ENCODE measurements at places on chromosomes 1 and 21. TPM values are rescaled to one million over a fixed set of nuclear protein-coding genes. Genes with fewer than 3 reads are reported as not detected.

- no peak overlapping the region for H3K4me3 ChIP-seq
- DNase-seq: no peak
- no peak overlapping the region for H3K27ac ChIP-seq
- no peaks in the 10 kb centered on the region for H3K36me3 ChIP-seq
- H3K27me3 ChIP-seq: no peaks in the 10 kb centered on the region
Measured at GRCh38 chr1:98385652-98386051, 275.9 kb upstream of the SNX7 start.

The LMX1A gene
- total RNA-seq: 0.18 TPM

GRCh38 chr1:214417545-214418210 lies 133.7 kb downstream of the PTPN14 start:
- no peaks in the 10 kb centered on the region for H3K27me3 ChIP-seq
- H3K36me3 ChIP-seq: peaks cover 6% of the 10 kb centered on the region
- H3K4me3 ChIP-seq: no peak overlapping the region
- peaks cover 14% of the 10 kb centered on the region for H3K4me1 ChIP-seq
- DNase-seq: no peak
- H3K27ac ChIP-seq: no peak overlapping the region

DNA sequence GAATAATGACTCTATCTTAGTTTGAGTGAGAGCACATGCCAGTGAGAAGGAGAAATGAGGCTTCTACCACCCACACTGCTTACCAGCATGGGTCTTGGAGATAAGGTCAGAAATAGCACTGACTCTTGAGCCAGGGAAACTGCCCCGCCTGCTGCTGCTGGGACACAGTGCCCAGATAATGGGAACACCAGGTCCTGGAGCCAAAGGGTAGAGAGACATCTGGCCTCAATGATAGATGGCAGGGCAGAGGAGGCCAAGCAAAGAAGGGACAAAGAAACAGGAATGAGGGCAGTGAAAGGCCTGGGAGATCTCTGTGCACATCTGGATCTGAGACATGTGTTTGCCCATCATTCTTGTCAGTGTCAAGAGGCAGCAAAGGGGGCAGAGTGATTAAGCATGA lies 97.4 kb downstream of the MIS18A start:
- peaks cover 14% of the 10 kb centered on the region for H3K27me3 ChIP-seq
- no peaks in the 10 kb centered on the region for H3K36me3 ChIP-seq
- no peak overlapping the region for H3K4me3 ChIP-seq
- H3K27ac ChIP-seq: peak overlapping the region; percentile 57

DNA sequence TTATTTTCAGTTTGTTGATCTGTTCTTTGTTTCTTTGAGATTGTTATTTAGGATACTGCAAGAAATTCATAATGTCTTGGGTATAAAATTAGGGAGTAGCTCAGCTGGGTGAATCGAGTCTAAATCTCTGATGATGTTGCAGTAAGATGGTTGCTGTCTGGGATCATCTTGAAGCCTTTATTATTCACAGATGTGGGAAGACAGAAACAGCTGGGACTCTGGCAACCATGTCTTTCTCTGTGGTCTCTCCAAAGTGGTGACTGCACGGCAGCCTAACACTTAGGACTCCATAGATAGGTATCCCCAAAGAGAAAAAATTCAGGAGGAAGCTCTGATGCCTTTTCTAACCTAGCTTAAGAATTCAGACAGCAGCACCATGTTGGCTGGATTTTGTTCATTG lies 52.7 kb downstream of the RAP1A start:
- H3K4me3 ChIP-seq: no peak overlapping the region
- H3K36me3 ChIP-seq: peaks cover 12% of the 10 kb centered on the region

GRCh38 chr1:61487801-61488200 lies 237.1 kb downstream of the TM2D1 start:
- H3K4me3 ChIP-seq: no peak overlapping the region
- DNase-seq: no peak
- no peak overlapping the region for H3K27ac ChIP-seq
- no peaks in the 10 kb centered on the region for H3K36me3 ChIP-seq
- peaks cover 18% of the 10 kb centered on the region for H3K27me3 ChIP-seq

DNA sequence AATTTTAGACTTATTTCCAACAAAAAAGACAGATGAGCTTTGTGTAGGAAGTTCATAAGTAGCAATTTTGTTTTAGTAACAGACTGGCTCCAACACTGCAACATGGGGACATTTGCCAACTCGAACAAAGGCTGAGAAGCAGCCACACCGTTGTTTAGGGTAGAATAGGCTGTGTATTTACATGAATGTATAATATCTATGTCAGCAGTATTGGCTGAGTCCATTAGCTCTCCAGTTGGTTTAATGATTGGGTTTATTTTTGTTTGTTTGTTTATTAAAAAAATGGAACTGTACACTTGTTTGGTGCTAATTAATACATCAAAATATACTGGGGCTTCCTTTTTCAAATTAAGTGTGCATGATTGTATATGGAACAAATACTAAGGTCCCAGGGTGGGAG lies 7.3 kb upstream of the TMCO2 start:
- H3K36me3 ChIP-seq: peaks cover 19% of the 10 kb centered on the region
- no peaks in the 10 kb centered on the region for H3K27me3 ChIP-seq
- DNase-seq: no peak
- H3K4me1 ChIP-seq: peaks cover 2% of the 10 kb centered on the region
- no peak overlapping the region for H3K27ac ChIP-seq

DNA sequence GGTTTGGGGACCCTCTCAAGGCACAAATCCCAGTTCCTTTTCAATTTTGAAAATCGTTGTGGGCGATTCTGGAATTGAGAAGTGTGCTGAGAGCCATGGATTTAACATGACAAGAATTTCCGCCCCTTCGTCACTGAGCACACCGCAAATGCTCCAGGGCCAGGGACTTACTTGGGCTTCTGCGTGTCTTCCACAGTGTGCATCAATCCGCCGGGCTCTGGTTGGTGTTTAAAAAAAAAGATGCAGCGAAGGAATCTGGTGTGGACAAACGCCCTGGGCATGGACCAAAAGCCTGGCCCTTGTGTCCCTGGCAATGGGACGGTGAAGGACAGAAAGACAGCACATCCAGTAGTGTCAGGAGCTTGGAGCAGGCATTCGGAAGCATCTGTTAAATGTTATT lies 696 bp upstream of the CLDN14 start:
- no peaks in the 10 kb centered on the region for H3K27me3 ChIP-seq
- H3K4me3 ChIP-seq: no peak overlapping the region
- peaks cover 49% of the 10 kb centered on the region for H3K4me1 ChIP-seq
- H3K36me3 ChIP-seq: no peaks in the 10 kb centered on the region
- no peak overlapping the region for H3K27ac ChIP-seq
- no peak for DNase-seq

DNA sequence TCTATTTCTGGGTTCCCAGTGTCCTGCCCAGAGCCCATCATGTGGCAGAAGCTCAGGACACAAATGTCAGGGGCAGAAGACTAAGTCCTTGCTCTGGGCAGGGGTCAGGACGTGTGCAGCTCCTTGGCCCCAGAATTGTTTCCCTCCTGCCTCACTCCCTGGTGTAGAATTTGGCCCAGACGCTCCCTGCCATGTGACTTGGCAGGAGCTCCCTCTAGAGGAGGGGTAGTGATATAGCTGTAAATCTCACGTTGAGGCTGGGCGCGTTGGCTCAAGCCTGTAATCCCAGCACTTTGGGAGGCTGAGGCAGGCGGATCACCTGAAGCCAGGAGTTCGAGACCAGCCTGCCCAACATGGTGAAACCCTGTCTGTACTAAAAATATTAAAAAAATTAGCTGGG lies 91.2 kb downstream of the UBIAD1 start:
- peaks cover 2% of the 10 kb centered on the region for H3K4me1 ChIP-seq
- peaks cover 9% of the 10 kb centered on the region for H3K27me3 ChIP-seq
- H3K4me3 ChIP-seq: no peak overlapping the region
- DNase-seq: no peak

The KANK4 gene
- total RNA-seq: 1.0 TPM

- no peak overlapping the region for H3K27ac ChIP-seq
- H3K4me3 ChIP-seq: no peak overlapping the region
- no peaks in the 10 kb centered on the region for H3K4me1 ChIP-seq
- H3K36me3 ChIP-seq: no peaks in the 10 kb centered on the region
- no peaks in the 10 kb centered on the region for H3K27me3 ChIP-seq
Measured at GRCh38 chr1:2384941-2385481, 6.3 kb downstream of the MORN1 start.

GRCh38 chr1:110478886-110479285 lies 27.9 kb downstream of the PROK1 start:
- H3K4me3 ChIP-seq: no peak overlapping the region
- H3K4me1 ChIP-seq: peaks cover 27% of the 10 kb centered on the region
- peaks cover 25% of the 10 kb centered on the region for H3K27me3 ChIP-seq
- DNase-seq: no peak

The CSMD2 gene
- total RNA-seq: 0.38 TPM

All from progenitor cell of endocrine pancreas (in vitro differentiated cells).